ENCODE measurements at places on chromosomes 2 and 18. TPM values are rescaled to one million over a fixed set of nuclear protein-coding genes. Genes with fewer than 3 reads are reported as not detected.

Gene CAPN14
- not detected for total RNA-seq

Gene TEX44
- not detected for total RNA-seq

Gene MAPK4
- total RNA-seq, result 0.82 TPM

Gene ANKRD36C
- 36.2 TPM for total RNA-seq

Gene NLRC4
- total RNA-seq, result 1.0 TPM

Gene ABCG5
- not detected for total RNA-seq

Gene INHBB
- 2.7 TPM for total RNA-seq
